KBM-7 (cell line): ENCODE measurements at places on chromosomes 6 and 20.

GRCh38 chr6:26016963-26017631 is 54.5 kb downstream of the TRIM38 start:
- DNase-seq = no peak

DNA sequence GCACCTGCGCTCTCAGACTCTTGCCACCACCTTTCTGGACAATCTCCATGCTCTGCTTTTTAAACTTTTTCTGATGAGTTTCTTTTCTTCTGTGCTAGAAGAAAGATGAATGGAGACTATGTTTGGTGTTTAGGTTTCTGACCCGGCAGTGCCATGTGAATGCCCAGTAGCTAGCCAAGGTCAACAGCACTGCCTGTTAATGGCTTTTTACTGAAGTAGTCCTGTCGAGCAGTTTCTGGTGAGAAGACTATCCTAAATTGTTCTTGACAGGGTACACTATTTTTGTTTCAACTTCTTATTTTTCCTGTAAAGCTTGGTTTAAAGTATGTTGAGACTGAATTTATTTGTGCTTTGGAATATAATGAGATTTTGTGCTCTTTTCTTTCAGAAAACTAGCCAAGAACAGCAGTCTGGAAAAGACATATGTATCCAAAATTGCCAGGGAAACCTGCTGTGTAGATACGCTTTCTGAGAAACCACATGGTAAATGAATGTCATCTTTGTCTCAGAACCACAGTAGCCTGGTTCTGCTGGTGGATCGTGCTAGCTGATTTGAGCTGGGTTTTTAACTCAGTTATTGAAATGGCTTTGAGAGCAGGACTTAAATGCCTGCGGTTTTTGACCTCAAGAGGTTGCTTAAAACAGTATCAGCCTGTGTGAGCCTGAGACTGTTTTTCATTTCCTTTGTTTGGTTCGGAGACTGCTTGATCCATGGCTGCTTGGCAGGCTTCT is 48.1 kb downstream of the KCNS1 start:
- DNase-seq = peak; percentile 28

DNA sequence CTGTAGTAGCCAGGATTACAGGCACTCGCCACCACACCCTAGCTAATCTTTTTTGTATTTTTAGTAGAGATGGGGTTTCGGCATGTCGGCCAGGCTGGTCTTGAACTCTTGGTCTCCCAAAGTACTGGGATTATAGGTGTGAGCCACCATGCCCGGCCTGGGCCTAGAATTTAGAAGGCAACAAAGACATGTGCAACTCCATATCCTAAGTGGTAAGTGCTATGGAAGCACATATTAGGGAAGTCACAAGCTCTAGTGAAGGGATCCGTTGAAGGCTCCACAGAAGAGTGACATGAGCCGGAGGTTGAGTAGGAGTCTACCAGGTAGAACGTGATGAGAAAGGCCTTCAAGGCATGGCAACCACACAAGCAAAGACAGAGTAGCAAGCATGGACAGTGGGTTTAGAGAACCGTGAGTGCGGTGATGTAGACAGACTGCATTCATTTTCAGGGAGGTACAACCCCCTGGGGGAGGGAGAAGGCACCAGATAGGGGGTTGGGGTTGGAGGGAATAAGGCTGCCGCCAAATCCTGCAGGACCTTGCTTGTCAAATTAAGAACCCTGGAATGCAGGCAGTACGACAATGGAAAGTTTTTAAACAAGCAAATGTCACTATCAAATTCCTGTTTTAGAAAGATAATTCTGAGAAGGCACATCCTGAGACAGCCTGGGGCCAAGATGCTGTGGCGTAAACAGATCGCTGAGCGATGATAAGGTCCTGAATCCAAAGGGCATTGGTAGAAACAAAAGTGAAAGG is 50.2 kb downstream of the ARHGAP18 start:
- no peak for DNase-seq

DNA sequence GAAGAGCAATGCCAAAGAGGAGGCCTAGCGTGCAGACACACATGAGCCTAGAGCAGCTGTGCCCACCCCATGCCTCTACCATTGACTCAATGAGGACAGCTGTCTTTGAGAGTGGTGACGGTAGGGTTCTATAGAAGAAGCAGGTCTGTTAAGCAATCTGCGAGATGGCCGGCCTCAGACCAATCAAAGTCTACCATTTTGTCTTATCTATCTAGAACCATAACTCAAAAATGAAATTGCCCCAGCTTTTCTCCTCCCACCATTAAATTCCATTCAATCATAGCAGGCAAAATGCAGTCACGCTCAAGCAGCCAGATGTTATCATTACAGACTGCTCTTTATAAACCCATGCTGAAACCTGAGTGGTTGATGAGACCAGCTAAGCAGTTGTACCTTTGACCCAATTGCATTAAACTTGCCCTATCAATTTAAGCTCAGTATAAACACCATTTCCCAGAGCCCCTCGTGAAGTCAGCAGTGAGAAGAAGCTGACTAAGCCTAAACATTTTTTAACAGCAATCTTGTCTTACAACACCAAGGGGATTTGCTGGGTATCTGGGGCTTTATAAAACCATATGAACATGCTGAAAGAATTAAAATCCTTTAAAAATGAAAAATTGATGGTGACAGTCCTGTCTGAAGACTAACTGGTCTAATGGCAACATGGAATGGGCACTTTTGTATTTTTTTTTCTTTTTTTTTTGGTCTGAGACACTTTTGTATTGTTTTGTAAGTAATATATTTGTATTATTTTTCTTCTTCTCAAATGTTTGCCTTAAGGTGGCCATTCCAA is 57.5 kb downstream of the FOXC1 start:
- DNase-seq = no peak

DNA sequence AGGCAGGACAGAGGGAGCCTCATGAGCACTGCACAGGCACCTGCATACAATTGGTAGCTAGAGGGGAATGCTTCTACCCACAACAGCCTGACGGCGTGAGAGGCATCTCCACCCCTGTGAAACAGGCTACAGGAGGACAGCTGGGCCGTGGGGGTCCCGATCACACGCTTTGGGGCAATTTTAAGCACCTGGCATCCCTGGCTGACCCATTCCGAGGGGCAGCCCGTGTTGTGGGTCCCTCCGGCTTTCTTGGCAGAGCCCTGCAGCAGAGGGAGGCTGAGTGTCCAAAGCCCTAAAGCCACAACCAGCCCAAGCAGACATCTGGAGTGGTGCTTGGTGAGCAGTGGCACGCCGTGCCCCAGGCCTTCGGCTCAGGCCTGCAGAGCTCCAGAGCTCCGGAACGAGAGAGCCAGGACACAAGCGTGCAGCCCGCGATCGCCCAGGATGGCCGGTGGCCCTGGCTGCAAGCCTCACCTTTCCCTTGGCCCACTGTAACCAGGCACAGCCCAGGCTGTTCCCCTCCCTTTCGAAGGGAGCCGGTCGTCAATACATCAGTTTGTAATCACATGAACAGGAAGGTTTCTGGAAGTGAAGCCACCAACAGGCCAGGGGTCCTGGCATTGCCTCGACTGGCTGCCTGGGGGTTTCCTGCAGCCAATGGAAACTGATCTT is 81.4 kb downstream of the DLL1 start:
- no peak for DNase-seq

DNA sequence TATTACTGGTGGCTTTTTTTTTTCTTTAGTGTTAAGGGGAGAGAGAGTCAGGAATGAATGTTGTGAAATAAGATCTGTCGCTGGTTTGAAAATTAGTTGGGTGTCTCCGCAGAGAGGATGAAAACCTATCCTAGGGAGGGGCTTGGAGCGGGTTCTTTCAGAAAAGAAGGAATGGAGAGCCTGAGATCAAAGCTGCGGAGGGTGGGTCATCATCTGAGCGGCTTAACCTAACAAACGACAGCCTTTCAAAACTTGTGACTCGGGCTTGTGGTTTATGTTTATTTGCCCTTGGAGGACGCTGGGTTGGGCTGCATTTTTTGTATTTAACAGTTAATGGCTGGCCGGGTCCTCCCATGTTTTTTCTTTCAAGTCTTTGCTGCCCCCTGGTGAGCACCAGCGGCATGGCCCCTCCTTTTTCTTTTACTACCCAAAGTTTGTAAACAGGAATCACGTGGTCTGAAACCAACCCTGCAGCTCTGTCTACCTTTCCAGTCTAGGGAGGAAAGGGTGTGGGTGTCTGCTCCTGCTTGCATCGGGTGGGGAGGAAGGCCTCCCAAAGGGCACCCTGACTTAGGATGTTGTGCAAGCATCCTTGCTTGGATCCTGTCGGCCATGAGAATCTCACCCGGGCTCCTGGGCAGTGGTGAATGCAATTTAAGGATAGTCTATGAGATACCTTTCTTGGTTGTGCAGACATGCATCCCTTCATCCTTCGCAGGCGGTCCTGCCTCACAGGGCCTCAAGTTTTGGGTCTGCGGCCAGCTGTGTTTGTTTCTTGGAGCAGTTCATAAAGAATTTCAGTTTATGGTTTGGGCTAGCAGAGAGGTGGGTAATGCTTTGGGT is 2.2 kb downstream of the PIM1 start:
- DNase-seq = peak; percentile 100

DNA sequence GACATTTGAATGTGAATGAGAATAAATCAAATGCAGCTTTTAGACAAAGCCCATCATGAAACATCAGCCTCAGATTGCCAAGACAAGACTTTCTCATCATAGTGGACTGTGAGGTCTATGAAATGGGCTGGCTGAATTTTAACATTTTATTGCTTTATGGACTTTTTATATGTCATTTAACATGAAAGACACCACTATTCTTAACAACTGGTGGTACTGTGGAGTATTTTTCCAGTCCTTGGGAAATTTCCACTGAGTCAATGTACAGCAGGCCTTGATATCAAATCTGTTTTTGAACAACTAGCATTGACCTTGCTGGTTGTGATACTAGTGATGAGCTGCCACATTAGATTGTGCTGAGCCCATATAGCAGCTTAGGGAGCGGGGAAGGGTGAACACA is 326.6 kb upstream of the CITED2 start:
- DNase-seq = no peak

DNA sequence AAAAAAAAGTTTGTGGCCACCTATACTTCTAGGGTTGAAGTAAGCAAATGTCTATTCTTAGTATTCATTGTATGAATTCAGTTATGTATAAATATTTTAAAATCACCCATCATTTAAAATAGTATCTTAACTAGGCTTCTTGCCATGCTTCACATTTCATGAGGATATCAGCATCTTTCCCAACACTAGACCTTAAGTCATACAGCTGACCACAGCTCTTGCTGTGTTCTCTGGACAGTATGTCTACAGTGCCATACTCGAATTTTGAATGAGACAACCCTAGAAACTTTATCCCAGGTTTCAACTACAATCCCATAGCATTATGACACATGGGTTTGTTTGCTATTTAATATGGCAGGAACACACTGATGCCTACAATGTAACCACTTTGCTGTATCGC is 5.2 kb downstream of the TXNDC5 start:
- DNase-seq = no peak

DNA sequence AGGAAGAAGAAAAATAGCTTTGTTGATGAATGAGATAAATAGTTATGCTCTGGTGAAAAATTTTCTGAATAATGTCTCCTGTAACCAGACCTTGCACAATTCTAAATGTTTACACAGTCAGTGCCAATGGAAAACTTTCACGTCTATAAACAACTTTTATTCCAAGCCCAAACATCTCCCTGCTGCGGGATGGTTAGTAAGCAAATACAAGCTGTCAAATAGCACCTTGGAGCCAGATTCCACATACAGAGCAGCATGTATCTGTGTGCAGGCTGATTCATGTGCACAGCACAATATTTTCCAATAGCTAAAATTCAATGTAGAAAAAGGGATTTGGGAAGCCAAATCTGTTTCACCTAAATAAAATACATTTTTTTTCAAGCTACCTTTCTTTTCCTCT is 813.3 kb downstream of the HACE1 start:
- DNase-seq = no peak

DNA sequence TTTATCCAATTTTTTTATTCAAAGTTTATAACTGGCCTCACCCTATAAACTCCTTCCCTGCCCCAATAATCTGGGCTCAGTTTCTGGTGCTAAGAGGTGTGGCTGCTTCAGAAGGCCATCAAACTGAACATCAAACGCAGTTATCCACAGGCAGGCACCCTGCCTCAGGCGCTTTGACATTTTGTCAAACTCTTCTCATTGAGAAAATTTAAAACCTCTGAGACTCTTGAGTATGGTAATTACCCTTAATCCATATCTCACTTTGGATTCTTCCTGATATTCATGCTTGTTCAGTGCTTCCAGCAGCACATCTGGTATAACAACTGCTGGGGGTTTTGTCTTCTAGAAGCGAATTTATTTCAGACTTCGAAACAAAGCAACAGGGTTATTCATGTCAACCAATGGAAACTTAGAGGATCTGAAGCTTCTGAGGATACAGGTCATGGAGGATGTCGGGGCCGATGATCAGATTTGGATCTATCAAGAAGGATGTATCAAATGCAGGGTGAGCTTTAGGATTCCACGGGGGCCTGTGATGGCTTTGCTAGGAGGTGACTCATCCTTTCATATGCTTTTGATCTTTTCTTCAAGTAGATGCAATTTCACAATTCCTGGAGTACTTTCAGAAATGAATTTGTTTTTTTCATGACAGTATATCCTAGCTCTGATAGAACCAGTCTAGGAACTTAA is 68.2 kb downstream of the RTN4IP1 start:
- DNase-seq = no peak

- DNase-seq = no peak
Measured at GRCh38 chr6:6148192-6148815, 141.6 kb upstream of the NRN1 start.

DNA sequence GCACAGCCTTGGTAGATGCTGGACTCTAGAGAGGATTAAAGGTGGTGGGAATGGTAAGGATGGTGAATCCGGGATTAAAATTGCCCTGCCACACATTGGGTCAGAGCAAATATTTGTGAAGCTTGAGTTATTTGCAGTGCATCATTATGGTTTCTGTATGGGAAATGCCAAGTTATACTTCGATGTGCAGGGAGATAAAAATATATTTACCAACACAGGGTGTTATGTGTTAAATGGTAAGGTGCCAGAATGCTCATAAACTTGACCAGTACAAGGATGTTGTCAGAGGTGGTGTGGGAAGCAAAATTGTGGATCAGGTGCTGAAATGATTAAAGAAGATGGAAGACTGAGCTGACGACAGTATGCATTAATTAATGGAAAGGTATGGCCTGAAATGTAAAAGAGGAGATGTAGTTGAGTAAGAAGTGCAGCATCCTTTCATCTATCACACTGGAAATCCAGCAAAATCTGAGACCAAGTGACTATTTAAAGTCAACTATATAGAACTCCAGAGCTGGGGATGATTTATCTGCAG is 262.3 kb downstream of the ADGB start:
- no peak for DNase-seq

DNA sequence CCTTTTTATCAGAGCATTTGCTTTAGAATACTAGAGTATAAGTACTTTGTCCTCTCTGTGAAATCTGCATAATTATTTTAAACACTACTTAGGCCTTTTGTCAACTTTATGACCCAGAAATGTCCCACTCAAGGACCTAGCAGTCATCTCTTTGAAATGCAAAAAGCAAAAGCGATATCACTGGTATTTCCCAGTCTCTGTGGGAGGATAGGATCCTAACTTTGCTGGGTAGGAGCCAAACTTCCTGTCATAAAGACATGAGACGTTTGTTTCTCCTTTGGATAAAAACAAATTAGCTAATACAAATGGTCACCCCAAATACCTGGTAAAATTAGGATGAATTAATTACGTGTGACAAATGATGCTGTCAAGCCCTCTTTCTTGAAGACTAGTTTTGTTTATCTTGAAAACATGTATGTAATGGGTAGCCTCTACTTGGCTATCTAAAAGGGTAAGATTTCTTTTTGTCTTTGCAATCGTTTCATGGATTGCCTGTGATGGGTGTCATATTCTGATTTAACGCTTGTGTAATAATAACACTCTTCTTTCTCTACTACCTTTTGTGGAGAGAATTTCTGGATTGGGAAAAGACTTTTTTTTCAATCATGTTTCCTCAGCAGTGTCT is 36.2 kb downstream of the DCDC2 start:
- DNase-seq = no peak

- no peak for DNase-seq
Measured at GRCh38 chr20:64049060-64049877, at the start of gene SOX18. Gene SOX18 (minus strand): TSS chr20:64049639. CDS start chr20:64049516, 123 bp downstream.
